HEK293T (cell line): ENCODE measurements at places on chromosomes 4 and X.

GRCh38 chr4:157791236-157791635, 381.6 kb downstream of the GASK1B start:
- no peak for DNase-seq

GRCh38 chr4:183402771-183403170, 41.7 kb upstream of the CDKN2AIP start:
- DNase-seq, result no peak

- DNase-seq, result no peak
Measured at GRCh38 chrX:17053502-17053901, 107.0 kb downstream of the REPS2 start.

DNA sequence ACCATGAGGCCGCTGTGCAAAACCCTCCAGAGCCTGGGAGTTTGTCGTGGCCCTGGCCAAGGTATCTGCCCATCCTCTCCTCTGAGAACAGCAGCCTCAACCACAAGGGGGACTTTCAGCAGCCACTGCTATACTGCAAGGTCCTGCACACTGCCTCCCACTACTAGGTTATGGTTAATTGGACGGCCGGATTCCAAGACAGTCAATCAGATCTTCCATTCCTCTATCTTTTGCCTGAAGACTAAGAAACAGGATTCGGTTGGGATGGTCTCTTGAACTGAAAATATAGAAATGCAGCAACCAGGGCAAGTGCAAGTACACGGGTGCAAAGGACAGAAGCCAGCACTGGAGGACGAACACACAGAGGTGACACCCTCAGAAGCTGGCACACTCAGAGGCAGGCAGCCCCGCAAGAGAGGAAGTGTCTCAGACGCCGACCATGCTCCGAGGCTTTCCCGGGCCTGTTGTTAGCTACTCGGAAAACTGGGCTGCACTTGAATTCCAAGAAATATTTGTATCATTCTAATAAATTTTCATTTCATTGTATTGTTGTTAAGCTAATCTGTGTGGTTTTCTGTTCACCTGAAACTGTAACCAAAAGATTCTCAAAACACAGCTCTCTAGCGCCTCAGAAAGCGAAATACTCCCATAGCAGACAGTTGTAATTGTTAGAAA, 63.3 kb downstream of the AFAP1 start:
- peak; percentile 33 for DNase-seq

- DNase-seq, result no peak
Measured at GRCh38 chrX:130769835-130770234, 133.2 kb downstream of the ENOX2 start.

GRCh38 chr4:60368986-60369385, 831.1 kb upstream of the ADGRL3 start:
- DNase-seq, result no peak

DNA sequence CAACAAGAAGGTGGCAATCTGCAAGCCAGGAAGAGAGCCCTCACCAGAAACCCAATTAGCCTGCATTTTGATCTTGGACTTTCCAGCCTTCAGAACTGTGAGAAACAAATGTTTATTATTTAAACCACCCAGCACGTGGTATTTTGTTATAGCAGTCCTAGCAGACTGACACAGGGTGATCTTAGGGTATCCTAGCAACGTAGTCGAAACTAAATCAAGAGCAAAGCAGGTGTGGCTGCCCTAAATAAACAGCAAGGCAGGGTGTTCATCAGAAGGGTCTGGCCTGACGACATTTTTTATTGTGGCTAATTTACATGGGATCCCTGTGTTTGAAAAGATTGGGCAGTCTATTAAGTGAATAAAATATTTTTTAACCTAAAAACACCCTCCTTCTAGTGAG, 198.8 kb downstream of the VEGFC start:
- DNase-seq, result no peak

DNA sequence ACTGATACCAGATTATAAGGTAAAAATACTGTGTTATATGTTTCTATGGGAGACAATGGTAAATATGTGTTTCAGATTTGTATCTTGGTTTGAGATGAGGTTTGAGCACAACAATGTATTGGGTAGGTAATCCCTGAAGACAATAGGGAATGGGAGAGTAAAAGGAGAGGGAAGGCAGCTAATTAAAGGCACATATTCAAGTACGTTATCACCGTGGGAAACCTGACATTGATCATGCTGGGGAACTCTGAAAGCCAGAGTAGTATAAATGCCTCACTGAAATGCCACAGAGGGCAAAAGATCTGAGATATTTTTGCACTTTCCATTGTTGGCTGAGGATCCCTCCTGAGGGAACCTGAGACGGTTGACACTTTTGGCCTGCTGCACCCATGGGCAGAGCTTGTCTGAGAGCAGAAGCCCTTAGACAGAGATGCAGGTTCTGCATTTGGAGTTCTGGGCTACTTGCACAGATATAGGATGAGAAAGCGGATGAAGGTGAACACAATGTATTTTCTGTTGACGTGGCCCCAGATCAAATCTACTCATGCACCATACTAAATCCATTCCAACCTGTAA, 506.7 kb downstream of the PCDH18 start:
- no peak for DNase-seq

- no peak for DNase-seq
Measured at GRCh38 chrX:22660756-22661155, 339.0 kb upstream of the DDX53 start.

DNA sequence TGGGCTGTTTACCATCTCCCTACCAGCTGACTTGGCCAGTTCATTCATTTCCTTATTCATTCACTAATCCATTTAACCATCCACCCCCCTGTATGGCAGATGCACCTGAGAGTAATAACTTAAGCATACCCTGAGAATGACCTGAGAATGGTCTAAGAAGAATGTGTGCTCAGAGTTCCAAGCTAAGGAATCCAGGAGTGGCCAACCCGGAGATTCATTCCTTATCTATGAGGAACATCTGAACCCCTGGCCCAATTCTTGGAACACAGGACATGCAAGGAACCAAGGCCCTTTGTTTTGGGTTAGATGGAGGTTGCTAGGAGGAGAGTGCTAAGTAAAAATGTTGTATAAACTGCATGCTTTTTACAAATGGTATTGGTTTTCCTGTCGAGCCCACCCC, 13.5 kb upstream of the STARD8 start:
- no peak for DNase-seq
